Activated CD4-positive, alpha-beta T cell treated with anti-CD3 and anti-CD28 coated beads, Interleukin-2, Interleukin-6, amounts not matched to agents 100 ng/mL and 50 ng/mL, durations not matched to agents 16 hours and 8 hours (primary cell): ENCODE measurements at places on chromosomes 6 and 20.

DNA sequence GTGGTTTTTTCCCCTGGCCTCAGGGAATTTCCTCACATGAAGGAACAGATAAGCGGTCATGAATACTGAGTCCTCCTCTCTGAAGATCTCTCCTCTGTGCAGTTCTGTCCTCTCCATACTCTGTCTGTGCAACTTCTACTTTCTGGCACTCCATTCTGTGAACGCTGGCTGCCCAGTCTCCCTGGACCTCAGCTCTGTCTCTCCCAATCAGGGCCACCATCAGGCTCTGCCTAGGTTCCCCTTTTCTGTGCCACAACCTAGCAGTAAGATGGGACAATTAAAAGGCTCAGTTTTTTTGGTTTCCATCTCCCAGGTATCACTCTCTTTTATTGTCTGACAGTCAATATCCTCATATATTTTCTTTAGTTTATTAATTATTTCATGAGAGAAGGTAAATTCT, 4.8 kb upstream of the ADGB start:
- no peak for DNase-seq

DNA sequence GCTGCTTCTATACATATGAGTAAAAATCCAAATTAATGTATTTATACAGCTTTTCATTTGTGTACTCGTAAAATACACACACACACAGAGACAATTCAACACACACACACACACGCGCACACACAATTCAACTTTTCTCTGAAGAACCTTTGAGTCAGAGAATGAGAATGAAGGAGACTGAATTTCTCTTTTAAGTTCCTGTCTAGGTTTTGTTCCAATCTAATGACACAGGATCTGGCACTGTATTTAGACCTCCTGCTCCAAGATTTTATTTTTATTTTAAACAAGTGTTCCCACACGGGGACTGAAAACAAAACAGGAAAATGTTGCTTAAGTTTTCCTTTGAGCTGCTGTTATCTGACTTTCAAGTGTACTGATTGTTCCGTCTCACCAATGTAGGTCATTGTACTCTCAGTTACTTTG, 250.8 kb downstream of the LAMA2 start:
- DNase-seq, result no peak

DNA sequence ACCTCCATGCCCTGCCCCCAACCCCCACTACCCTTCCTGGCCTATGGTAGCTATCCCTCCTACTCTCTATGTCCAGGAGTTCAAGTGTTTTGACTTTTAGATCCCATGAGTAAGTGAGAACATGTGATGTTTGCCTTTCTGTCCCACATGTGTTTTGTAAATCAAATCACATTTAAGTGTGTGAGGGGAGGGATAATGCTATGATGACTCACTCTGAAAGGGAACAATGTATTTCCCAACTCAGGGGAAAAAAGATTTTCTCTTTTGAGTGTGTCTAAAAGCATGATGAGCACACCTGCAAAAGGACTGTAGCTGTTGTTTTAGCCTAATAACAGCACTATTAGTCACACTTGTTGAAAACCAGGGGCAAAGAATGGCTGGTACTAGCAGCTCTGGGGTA, 193.7 kb downstream of the GJA10 start:
- DNase-seq, result peak; percentile 36

DNA sequence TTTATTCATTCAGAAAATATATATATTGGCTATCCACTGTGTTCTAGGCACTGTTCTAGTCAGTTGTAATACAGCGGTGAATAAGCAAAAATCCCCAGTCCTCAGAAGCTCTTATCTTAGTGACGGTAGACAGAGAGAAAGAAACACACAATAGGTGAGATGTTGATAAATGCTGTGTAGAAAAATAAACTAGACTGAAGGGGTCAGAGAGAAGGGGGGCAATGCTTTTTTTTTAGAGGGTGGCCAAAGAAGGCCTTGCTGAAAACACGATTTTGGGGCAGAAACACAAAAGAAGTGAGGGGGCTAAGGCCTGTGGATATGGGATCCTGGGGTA, 68.0 kb upstream of the MBOAT1 start:
- DNase-seq, result no peak

GRCh38 chr6:150063640-150064039, 5.3 kb downstream of the ULBP3 start:
- DNase-seq, result no peak

DNA sequence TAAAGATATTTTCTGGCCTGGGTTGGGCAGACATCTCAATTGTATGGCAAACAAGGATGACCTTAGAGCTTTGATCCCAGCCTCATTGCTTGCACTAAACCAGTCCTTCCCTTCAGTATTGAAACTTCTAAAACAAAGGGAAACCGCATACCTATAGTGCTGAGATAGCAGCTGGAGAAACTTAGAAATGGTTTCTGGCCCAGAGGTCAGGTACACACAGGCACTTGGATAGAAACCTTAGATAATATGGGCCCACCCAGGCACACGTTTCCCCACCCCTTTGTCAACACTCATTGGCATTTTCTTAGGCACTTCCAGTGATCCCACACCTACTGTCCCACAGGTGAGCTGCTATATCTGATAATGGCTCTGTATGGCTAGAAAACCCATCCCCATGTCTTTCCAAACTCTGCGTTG, 22.1 kb downstream of the NRSN1 start:
- DNase-seq, result no peak
